Kidney (tissue), 22 donors: ENCODE measurements at places on chromosomes 6 and 20.

- no peak for DNase-seq
These were observed 46.4 kb downstream of the VGLL2 start for GRCh38 chr6:117311726-117312125.

- DNase-seq, result no peak
These were observed 58.1 kb downstream of the UQCC1 start for GRCh38 chr20:35353646-35354045.

DNA sequence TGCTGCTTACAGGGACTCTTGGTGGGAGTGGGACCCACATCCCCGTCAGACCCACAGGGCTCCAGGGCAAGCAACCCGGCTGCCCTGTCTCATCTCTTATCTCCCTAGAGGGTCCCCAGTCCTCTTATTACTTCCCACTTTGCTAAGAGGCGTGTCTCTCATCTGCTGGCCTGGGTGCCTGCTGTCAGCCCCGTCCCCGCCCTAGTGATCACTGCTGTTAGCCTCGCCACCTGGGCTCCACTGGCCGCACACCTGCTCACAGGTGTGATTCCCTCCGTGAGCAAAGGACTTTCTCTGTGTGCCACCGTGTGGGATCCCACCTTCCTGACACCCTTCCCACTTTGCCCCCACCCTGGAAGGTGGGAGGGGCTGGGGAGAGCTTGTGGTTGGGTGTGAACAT is 57.6 kb downstream of the TCP11 start:
- no peak for DNase-seq

- DNase-seq, result no peak
These were observed 14.9 kb upstream of the KCNB1 start for GRCh38 chr20:49497398-49497669.

DNA sequence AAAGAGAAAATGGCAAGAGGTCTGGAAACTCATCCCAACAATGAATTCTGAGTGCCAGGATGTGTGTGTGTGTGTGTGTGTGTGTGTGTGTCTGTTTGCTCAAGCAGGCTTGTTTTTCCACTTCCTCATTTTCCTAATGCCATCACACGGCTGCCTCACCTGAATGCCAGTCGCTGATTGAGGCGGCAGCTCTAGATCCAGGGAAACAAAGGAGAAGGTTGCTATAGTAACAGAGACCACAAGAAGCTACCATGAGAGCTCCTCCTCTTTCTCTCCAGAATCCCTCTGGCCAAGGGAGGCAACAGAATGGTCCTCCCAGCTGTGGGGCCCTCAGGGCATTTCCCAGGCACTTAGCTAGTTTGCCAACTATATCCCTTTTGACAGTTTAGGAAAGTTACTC is 241.1 kb upstream of the TSHZ2 start:
- DNase-seq, result no peak

DNA sequence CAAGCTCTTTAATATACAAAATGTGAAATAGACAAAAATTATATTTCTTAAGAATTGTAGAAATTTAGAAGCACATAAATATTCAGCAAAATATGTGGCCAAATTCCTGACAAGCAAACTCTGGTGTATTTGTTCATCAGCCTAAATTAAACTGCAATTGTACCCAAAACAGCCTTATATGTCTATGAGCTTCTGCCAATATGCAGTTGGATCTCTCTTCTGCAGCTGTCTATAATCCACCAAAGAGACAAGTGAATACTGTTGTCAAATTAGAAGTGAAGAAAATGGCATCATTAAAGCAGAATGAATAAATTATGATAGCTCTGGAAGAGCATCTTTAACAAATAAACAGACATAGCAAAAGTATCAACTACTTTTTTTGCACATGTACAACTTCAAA is 755.7 kb downstream of the GRIK2 start:
- no peak for DNase-seq

- DNase-seq, result peak; percentile 58
These were observed 9.9 kb downstream of the TTI1 start for GRCh38 chr20:38023181-38024001.

- no peak for DNase-seq
These were observed 190.0 kb downstream of the C6orf118 start for GRCh38 chr6:165119231-165120020.

- DNase-seq, result no peak
These were observed 172.4 kb downstream of the DTNBP1 start for GRCh38 chr6:15490242-15491100.

- DNase-seq, result peak; percentile 4
These were observed 12.8 kb upstream of the MYMX start for GRCh38 chr6:44203955-44204354.
